RCC 7860 (cell line): ENCODE measurements at places on chromosomes 12 and 14.

DNA sequence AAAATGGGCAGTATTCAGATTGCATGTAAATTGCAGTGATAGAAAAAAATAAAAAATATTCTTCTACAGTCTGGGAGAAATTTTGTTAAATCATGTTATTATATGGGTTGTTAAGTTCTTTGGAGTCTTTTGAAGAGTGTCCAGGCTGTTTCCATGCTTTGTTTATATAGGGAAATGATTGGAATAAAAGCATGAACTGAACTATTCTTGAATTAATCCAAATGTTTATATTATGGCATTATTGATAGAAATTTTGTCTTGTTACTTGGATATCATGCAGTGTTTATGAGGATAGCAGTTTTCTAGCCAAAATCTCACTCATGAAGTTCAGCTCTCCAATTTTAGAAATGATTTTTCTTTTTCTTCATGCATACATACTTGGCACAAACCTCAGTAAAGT is 108.2 kb upstream of the NAV3 start:
- no peak for DNase-seq

GRCh38 chr14:84197704-84198103 is 1332.2 kb upstream of the FLRT2 start:
- no peak for DNase-seq

DNA sequence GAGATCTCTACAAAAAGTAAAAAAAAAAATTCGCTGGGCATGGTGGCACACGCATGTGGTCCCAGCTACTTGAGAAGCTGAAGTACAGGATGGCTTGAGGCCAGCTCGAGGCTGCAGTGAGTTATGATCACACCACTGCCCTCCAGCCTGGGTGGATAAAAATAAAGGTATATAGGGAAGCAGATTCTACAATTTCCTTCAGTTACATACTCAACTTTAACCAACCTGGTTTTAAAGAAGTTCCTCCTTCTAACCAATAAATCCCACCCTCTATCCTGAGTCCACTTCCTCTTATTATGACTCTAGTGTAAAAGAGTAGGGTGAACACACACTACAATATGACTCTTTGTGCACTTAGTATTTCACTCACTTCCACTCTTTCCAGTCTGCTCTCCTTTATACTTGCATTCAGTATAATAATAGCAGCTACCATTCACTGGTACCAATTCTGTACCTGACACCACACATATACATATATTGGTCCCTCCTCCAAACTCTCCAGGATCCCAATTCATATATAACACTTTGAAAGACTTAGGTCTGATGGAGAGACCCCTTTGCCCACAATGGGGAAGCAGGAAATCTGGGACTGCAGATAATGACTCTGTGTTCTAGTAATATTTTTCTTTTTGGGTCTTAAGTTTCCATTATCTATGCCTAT is 2.3 kb downstream of the ARF3 start:
- no peak for DNase-seq

DNA sequence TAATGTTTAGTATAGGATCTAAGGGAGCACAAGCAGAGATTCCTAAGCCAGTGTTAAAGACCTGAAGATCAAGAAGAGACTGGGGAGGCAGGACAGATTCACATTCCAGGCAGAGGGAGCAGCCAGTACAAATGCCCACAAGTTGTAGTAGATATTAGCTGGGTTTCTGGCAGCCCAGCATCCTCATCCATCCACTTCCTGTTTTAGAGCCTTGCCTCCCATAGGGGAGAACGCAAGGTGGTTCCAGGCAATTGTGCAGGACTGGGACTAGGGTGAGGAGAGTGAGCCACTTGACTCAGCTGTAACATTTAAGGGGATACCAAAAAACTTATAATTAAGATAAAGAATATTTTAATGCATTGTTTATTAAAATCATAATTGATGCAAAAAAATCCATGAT is 71.3 kb upstream of the PSMA6 start:
- DNase-seq = no peak

DNA sequence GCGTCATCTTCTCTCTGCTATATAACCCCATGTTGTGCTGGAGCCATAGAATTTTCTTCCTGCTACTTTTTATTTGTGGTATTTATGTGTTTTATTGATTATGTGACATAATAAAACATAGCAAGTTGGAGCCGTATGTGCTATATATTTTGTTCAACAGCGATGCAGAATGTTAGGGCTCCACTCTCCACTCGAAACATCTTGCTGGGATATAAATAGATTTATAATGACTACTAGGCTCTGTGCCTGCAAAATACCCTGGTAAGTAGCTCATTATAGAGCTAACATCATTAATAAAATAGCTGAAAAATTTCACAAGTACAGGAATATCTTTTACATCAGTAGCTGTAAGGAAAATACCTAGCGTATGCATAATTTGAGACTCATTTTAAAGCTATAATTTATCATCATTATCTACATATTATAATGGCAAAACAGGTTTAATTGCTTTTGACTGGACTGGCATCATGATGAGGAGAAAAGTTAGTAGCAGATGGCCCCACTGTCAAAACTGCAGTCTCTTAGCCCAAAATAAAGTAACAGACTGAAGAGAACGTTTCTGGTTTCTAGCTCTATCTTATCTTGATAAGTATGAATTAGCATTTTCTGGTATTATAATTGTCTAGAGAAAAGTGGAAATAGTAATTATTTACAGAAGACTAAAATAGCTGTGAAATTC is 263.0 kb downstream of the NEDD1 start:
- no peak for DNase-seq

DNA sequence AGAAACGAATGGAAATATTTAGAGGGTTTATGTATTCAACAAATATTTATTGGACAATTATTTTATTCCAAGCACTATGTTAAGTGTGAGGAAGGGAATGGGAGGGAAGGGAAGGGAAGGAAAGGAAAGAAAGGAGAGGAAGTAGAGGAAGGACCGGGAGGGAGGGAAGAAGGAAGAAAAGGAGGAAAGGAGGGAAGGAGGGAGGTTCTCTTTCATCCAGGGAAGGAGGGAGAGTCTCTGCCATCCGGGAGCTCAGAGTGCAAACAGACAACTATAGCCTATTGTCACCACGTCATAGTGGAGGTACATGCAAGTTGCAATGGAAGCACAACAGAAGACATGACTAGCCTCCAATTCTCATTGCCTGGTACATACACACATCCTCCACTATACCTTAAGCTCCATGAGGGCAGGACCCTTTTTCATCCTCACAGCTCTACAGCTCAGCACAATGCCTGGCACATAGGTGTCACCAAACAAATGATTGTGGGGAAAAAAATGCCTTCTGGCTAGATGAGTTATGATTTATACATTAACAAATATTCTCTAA is 48.1 kb downstream of the DAD1 start:
- no peak for DNase-seq
